ENCODE measurements at places on chromosomes 3 and 15. TPM values are rescaled to one million over a fixed set of nuclear protein-coding genes. Genes with fewer than 3 reads are reported as not detected.

The PLA2G4D gene
- not detected for total RNA-seq

The RETNLB gene
- not detected for total RNA-seq

The TERC gene
- 9.0 TPM for total RNA-seq

The XCR1 gene
- 0.20 TPM for total RNA-seq

The P2RY1 gene
- total RNA-seq: 0.11 TPM

DNA sequence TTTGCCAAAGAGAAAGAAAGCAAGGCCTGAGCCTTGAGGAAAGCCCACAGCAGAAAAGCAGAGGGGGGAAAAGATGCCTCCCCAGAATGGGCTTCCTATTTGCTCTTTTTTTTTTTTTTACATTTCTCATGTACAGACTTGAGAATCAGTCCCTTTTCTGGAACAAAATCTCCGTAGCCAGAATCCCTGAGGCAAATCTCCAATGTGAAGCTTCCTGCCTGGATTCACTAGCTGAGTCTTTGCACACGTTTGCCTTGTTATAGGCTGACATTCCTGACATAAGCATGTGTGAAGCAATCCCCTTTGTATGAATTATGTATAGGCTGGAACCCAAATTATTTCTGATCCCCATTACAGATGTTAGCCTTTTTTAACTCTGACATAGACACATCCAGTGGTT, 52.2 kb upstream of the ACTL6A start:
- H3K4me3 ChIP-seq: no peak overlapping the region
- no peaks in the 10 kb centered on the region for H3K36me3 ChIP-seq
- no peak for DNase-seq
- no peaks in the 10 kb centered on the region for H3K27me3 ChIP-seq

DNA sequence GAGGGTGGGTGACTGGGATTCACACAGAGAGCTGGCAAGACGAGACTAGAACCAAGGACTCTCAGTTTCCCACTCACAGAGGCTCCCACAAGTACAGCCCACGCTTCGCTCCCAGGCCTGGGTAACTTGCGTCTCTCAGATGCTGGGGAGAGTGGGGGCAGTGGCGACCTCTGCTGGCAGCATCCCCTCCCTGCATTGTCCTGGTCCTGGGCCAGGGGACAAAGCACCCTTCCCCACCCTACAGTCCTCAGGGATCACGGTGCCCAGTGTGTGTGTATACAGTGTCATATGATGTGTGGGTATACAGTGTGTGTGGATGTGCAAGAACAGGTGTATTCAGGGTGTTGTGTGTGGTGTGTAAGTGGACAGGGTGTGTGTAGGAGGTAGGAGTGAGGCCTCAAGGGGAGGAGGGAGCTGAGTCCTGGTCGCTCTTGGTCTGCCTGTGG, 12.8 kb downstream of the VILL start:
- DNase-seq: peak; percentile 52
- H3K27me3 ChIP-seq: no peaks in the 10 kb centered on the region
- no peak overlapping the region for H3K4me3 ChIP-seq
- H3K27ac ChIP-seq: no peak overlapping the region

GRCh38 chr3:143720381-143720780, 127.9 kb downstream of the SLC9A9 start:
- no peaks in the 10 kb centered on the region for H3K4me1 ChIP-seq
- no peak overlapping the region for H3K4me3 ChIP-seq
- DNase-seq: no peak
- no peak overlapping the region for H3K27ac ChIP-seq
- no peaks in the 10 kb centered on the region for H3K36me3 ChIP-seq
- H3K27me3 ChIP-seq: no peaks in the 10 kb centered on the region

All from CD4-positive, alpha-beta T cell (primary cell).